Uterus (tissue), 4 donors: ENCODE measurements at places on chromosomes 12 and 14.

GRCh38 chr14:100446572-100446971 lies 123.4 kb downstream of the SLC25A47 start:
- DNase-seq = no peak

DNA sequence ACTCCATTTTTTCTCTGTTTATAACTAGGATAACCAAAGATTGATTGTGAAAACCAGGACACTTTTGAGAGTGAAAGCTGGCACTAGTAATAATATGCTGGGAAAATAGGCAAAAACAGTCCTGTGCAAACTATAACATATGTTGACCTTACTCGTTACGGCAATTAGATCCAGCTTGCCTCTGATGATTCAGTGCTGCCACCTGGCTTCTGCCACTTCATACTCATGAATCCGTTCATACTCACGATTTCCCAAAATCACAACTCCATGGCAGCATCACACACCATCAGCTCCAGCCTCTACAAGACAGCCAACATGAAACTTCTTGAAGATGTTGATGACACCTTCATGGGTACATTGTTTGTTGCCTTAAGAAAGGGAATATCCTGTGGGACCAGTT lies 49.1 kb upstream of the CAND1 start:
- DNase-seq = no peak

GRCh38 chr14:79608446-79608845 lies 602.9 kb downstream of the DIO2 start:
- no peak for DNase-seq

DNA sequence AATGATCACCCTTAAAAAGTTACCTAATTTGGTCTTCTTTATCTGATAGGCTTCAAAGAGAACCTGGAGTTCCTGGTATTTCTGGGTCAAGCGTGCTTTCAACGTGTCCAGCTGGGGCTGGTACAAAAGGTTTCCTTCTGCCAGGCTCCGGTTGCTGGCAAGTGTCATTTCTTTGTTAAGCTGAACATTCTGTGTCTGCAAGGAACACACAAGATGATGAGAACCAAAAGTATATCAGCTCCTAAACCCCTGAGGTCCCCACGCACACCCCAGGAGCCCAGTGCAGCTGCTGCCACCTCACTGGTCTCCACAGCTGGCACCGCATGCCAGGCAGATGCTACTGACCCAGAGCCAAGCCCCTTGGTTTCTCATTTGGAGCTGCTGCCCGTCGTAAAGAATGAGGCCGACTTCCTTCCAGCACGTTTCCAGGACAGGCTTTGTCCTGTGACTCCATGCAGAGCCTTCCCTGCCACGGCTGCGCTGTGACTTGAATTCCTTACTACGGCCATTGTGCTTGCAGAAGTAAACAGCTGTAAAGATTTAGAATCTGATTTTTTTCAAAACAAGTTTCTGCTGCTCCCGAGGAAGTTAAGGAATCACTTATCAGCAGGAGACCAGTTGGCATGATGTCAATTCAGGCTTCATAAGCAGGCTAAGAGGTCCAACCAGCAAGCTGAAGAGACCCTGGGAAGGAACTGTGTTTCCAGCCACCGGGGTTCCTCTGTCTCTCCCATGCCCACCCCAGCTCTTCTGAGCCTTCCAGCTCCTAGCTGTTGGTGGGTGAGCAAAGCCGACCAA lies 24.9 kb downstream of the VPS37B start:
- no peak for DNase-seq

GRCh38 chr14:85873006-85873405 lies 343.1 kb downstream of the FLRT2 start:
- DNase-seq = no peak

- DNase-seq = no peak
Observed at GRCh38 chr12:20778969-20779368, 31.5 kb upstream of the SLCO1B3 start.

GRCh38 chr14:78752518-78753188 lies 582.5 kb downstream of the NRXN3 start:
- DNase-seq = no peak

DNA sequence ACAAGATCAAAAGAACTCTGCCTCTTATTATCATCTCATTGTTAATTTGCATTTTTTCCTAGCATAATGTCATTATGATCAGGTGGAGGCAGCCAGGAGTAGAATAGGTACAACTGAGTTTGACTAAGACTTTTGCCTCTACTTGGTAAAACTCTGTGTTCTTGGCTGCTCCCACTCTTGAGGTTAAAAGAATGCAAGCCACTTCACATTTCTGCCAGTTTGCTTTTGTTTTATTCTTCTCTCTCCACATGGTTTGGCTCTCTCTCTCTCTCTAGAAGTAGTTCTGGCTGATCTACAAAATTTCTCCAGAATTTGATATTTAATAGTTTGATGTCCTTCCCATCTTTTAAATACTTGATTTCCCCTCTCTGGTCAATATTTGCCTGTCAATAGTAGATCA lies 170.7 kb upstream of the E2F7 start:
- DNase-seq = no peak

DNA sequence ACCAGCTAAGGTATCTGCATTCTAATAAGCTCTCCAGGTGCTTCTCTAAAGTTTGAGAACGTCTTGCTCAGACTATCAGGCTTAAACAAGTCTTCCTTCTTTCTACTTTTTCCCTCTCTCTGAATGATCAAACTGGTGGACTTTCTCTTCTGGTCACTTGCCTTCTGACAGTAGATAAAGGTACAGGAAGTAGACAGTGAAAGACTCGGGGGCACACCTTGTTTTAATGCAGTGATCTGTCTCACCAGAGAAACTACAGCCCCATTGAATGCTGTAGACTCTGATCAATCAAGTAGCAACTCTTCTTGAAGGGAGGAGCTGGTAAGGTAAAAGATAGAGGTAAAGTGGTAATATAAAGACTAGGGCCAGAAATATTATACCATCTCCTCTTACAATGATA lies 48.1 kb upstream of the ATXN7L3B start:
- no peak for DNase-seq

- DNase-seq = no peak
Observed at GRCh38 chr14:20757965-20758364, 10.2 kb upstream of the EDDM3B start.

DNA sequence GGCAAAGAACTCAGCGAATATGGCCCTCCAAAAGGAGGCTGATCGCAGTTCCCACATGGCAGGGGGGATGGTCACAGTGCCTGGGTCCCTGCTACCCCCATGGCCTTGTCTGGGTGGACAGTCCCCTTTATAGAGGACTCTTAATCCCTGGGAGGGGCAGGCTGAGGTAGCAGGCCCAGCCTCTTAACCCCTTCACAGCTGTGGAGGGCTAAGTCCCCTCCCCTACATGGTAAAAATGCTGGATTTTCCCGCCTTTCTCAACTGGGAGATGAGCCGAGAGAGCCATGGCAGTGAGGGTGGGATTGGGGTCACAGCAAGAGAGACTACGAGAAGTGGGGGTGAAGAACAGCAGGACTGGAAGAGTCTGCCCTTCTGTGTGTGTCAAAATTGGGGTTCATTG lies at the start of gene MIP:
MIP (minus strand) TSS at position 101 of the 400 bp plus-strand sequence; CDS start at position 57, 44 bp downstream.
- no peak for DNase-seq

DNA sequence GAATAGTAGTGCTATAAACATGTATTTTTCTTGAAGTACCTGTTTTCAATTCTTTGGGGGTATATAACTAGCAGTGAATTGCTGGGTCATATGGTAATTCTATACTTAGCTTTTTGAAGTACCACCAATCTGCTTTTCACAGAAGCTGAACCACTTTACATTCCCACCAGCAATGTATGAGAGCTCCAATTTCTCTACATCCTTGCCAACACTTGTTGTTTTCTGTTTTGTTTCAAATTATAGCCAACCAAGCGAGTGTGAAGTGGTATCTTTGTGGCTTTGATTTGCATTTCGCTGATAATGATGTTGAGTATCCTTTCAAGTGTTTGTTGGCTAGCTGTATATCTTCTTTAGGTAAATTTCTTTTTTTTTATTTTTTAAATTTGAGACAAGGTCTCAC lies 95.7 kb downstream of the PAPLN start:
- no peak for DNase-seq

- DNase-seq = no peak
Observed at GRCh38 chr12:104649921-104650320, 193.2 kb downstream of the CHST11 start.

GRCh38 chr12:2238111-2238510 lies 185.3 kb downstream of the CACNA1C start:
- DNase-seq = no peak

DNA sequence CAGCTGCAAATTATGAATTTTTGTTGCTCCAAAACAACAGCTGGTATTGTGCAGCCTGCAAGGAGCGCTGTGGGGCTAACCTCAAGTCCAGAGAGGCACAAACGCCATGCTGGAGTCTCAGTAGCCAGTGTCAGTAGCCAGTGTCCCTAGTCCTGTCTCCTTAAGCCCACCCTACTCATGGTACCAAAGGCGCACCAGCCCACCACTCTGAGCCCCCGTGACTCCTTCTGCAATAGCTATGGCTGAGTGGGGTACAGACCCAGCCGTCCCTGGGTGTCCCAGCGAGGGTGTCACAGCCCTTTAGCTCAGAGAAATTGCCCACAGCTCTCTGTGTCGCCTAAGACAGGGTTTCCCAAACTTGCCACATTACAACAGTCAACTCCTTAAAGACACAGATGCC lies 65.2 kb downstream of the ARL6IP4 start:
- DNase-seq = no peak

GRCh38 chr14:73209953-73210352 lies 27.4 kb upstream of the PAPLN start:
- no peak for DNase-seq

DNA sequence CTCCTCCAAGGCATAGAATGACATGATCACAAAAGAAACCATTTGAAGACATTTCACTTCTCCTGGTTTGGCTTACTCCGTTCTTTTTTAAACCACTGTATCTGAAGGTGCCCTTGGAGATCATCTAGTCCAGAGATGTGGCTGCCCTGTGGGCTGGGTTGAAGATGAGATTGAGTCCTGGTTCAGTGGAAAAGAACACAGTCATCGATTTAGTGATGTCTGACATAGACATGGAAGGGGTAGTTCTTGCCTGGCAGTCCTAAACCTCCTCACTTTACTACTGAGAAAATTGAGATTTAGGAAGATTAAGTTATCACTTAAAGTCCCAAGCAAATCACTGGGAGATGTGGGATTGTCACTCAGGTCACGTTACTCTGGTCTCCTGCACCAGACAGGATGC lies 2.8 kb downstream of the VSIG10 start:
- no peak for DNase-seq

DNA sequence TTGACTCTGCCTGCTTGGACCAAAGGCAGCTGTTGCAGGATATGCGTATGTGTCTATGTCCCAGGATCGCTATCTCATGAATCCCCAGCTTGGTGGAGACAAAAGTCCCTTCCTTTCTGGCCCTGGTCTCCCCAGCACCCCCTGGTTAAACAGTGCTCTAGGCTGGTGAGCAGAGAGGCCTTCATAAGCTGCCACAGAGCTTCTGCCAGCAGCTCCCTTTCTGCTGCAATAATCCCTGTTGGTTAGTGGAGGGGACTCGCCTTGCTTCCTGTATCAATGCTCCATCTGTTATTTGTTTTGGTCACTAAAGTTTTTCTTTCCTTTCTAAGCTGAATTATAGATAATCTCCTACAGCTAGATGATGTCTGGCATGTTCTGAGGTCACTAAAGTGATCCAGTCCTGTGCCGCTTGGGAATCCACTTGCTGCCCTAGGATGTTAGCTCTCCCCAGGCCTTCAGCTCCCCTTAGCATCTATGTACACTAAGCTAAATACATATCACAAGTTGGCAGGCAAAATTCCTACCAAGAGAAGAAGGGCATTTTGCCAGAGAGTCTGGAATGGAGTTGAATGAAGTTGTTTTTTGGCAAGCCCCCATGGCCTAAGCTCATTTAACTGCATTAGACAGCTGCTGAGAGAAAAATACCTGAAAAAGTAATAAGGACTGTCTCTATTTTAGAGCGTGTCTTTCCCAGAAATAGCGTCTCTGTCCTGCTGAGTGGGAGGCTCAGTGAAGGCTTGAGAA lies 47.8 kb downstream of the RDH12 start:
- DNase-seq = no peak

DNA sequence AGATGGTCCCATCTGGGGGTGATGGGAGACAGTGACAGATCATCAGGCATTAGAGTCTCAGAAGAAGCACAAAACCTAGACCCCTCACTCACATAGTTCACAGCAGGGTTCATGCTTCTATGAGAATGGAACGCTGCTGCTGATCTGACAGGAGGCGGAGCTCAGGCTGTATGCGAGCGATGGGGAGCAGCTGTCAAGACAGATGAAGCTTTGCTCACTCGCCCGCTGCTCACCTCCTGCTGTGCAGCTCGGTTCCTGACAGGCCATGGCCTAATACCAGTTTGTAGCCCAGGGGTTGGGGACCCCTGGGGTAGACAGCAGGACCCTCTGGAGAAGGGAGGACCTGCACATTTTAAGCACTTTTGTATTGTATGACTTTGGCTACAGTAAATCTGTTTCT lies 111.2 kb downstream of the LGMN start:
- no peak for DNase-seq

DNA sequence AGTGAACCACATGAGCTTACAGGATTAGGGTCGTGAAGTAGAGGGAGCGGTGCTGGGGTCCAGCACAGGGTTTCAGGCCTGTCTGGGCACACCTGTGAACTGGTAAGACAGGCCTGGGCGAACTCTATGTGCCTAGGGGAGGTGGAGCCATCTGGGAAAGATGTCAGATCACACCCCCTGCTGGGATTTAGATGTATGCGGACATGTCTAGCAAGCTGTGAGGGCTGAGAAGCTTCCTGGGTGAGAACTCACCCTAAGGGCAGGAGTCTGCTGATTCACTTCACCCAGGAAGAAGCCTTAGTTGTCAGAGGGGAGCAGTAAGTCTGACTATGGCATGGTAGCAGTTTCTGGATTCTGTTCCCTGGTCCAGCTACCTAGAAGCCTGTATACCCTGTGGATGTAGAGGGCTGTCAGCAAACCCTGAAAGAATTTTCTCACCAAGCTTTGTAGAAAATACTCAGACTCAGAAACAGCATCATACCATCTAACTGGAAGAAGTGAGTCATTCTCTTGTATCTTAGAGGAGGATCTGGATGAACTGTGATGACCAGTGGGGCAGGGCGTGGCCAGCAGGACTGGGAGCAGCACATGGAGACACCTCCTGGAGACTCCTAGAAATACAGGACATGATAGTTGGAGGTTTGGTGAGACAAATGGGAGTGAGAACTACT lies 11.2 kb upstream of the PYGL start:
- DNase-seq = peak; percentile 88

DNA sequence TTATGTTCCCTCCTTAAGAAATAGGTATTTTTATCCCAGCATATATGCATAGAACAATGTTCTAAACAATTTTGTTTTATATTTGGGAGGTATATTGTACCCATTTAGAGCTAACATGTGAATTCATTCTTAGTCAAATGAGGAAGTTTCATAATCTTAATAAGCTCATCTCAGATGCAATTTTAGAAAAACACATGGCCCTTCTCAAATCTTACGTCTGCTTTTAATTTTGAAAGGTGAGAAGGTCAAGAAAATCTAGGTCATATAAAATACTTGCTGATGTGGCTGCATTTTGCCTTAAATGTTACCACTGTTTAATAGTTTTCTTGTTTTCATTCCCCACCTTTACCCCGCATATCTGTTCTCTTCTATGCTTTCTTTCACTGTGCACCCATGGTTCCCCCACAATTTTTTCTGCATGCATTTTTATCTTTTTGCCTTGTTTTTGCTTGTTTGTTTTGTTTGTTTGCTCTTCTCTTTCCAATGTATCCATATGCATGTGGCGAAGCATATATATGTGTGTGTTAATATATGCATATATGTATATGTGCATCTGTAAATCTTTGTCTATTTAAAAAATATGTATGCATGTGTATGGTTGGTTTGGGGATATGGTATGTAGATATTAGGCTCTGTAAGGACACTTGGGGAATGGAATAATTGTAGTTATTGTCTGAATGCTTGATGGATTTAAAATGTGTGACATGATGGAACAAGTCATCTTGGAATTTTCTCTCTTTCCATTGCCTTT lies 317.1 kb downstream of the BCAT1 start:
- DNase-seq = no peak

- no peak for DNase-seq
Observed at GRCh38 chr14:104292084-104292970, 153.9 kb downstream of the KIF26A start.
